Caki2 (cell line): ENCODE measurements at places on chromosomes 3 and 15. TPM values are rescaled to one million over a fixed set of nuclear protein-coding genes. Genes with fewer than 3 reads are reported as not detected.

ADAMTS7 gene
- total RNA-seq = 4.6 and 5.7 TPM in 2 replicates

FES gene
- total RNA-seq = not detected in 2 replicates

DNA sequence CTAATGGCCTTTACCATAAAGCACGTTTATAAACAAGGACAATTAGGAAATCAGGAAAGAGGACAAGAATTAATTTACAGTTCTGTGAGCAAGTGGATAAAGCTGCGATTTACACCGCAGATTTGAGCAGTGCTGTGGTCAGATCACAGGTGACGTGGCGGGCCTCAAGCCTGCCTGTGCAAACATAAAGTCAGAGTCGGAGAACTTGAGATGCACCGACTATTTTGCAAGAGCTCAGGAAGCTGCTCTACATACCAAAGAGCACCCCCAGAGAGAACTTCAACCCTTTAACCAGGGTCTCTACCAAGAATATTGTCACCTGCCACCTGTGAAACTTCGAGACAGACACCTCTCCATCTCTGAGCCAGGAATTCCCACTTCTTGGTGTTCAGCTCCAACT lies 35.7 kb downstream of the MECOM start:
- no peak for DNase-seq

DNA sequence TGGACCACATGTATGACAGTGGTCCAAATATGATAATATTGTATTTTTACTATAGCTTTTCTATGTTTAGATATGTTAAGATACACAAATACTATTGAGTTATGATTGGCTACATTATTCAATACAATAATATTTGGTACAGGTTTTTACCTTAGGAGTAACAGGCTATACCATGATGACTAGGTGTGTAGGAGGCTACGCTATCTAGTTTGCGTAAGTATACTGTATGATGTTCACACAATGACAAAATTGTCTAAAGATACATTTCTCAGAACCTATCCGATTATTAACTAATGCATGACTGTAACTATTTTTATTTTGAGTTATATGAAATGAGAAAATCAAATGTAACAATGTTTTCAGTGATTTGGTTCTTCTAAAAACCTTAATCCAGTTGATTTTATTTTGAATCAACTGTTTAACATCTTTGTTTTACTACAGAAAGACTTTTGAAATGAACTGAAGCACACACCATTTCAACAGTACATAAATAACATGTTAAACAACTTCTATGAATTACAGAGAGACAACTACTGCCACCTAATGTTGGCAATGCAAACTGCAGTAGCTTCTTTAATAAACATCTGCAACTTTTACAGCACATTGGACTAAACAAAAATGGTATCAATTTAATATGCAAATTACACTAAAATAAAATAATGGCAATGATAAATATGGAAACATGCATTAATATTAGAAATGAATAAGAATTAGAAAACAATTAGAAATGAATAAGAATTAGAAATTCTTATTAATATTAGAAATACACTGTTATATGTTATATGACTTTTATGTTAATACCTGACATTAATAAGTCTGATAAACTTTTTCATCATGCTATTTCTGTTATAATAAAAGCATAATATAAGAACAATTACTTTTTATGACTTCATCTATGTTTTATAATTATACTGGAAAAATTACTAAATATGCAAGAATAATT lies 255.7 kb downstream of the MBNL1 start:
- peak; percentile 6 for DNase-seq

- peak; percentile 46 for DNase-seq
These were observed 389.9 kb upstream of the RGMA start for GRCh38 chr15:93478947-93479346.

GRCh38 chr3:13645801-13646637 lies 97.1 kb downstream of the FBLN2 start:
- no peak for DNase-seq
